ENCODE measurements at places on chromosomes 6 and 20.
A peak's percentile ranks its signal among the peaks of the same experiment; 100 is the strongest.

- DNase-seq, result no peak
These were observed 36.9 kb upstream of the SUMO4 start for GRCh38 chr6:149363154-149363553.

GRCh38 chr6:7292596-7293255 lies 20.3 kb downstream of the SSR1 start:
- DNase-seq, result no peak

GRCh38 chr6:75402296-75402695 lies 91.3 kb downstream of the FILIP1 start:
- no peak for DNase-seq

DNA sequence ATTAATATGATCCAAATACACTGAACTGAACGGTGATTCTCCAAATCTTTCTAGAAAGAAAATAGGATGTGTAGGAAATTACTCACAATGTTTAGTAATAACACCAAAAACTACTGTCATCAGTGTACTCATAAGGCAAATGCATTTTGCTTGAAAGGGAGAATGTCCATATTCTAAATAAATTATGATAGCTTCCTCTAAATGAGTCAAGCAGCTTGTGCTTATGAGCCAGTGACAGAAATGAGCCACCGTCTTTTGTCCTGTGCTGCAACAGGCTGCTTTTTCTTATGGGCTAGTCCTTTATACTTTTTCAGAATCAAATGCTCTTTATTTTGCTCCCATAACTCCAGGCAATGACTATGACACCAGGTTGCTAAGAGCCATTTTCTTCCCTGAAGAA lies 4.5 kb upstream of the ZNF451 start:
- DNase-seq, result no peak

- peak; percentile 81 for DNase-seq
These were observed 118.4 kb upstream of the SGK1 start for GRCh38 chr6:134436281-134436815.

DNA sequence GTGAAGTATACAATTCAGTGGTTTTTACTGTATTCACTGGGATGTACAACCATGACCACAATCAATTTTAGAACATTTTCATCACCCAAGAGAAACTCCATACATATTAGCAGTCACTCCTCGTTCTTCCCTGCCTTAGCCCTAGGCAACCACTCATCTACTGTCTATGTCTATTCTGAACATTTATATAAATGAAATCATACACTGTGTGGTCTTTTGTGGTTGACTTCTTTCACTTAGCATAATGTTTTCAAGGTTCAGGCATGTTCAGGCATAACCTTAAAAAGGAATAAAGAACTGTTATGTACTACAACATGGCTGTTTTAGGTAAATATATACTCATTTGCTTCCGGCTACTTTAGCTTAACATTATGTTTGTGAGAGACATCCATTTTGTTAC lies 37.3 kb downstream of the BLTP3A start:
- DNase-seq, result no peak

GRCh38 chr20:25624500-25624939 lies 706 bp upstream of the NANP start:
- no peak for DNase-seq

Data from CD4-positive, alpha-beta T cell treated with Interleukin-4 for 1 hour (primary cell).